ENCODE measurements at places on chromosomes 1 and 21. TPM values are rescaled to one million over a fixed set of nuclear protein-coding genes. Genes with fewer than 3 reads are reported as not detected.

The DCDC2B gene
- polyA plus RNA-seq, result 0.82 TPM

The PTPN22 gene
- 0.29 TPM for polyA plus RNA-seq

The CD55 gene
- polyA plus RNA-seq, result 14.3 TPM

The FCER1A gene
- polyA plus RNA-seq, result 0.33 TPM

The TACSTD2 gene
- 0.47 TPM for polyA plus RNA-seq

GRCh38 chr1:167601442-167602383, 28.3 kb upstream of the RCSD1 start:
- H3K4me1 ChIP-seq, result peaks cover 8% of the 10 kb centered on the region
- peak overlapping the region; percentile 30 for H3K27ac ChIP-seq
- no peaks in the 10 kb centered on the region for H3K27me3 ChIP-seq
- no peak overlapping the region for H3K4me3 ChIP-seq
- no peak for DNase-seq
- H3K36me3 ChIP-seq, result no peaks in the 10 kb centered on the region

DNA sequence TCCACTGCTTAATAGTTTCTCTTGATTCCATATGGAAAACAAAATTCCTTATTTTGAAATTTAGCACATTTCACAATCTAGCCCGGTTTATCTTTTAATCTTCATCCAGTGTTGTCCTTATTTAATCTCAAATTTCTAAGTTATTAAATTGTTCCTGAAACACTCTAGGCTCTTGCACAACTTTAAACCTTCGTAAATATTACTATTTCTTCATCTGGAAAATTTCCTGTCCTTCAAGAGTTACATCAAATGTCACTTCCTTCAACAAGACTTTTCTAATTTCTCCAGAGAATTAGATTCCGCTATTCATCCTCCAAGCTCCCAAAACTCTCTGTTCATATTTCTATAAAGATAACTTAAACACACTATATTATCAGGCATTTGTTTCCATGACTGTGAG, 6.5 kb downstream of the FMO5 start:
- no peak for DNase-seq
- no peaks in the 10 kb centered on the region for H3K27me3 ChIP-seq
- H3K4me1 ChIP-seq, result no peaks in the 10 kb centered on the region
- no peaks in the 10 kb centered on the region for H3K36me3 ChIP-seq
- no peak overlapping the region for H3K27ac ChIP-seq
- no peak overlapping the region for H3K4me3 ChIP-seq

DNA sequence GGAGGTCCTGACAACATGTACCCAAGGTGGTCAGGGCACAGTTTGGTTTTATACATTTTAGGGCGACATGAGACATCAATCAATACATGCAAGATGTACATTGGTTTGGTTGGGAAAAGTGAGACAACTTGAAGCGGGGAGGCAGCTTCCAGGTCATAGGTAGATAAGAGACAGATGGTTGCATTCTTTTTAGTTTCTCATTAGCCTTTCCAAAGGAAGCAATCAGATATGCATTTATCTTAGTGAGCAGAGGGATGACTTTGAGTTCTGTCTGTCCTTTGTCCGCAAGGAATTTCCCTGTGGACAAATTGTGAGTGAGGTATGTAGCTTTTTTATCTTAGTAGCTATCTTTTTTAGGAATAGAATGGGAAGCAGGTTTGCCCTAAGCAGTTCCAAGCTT, 10.5 kb upstream of the RBM15 start:
- no peaks in the 10 kb centered on the region for H3K36me3 ChIP-seq
- DNase-seq, result no peak
- no peak overlapping the region for H3K27ac ChIP-seq
- H3K27me3 ChIP-seq, result no peaks in the 10 kb centered on the region
- no peak overlapping the region for H3K4me3 ChIP-seq
- no peaks in the 10 kb centered on the region for H3K4me1 ChIP-seq

- no peaks in the 10 kb centered on the region for H3K27me3 ChIP-seq
- H3K4me3 ChIP-seq, result no peak overlapping the region
- no peak overlapping the region for H3K27ac ChIP-seq
Measured at GRCh38 chr1:94698759-94699502, 121.2 kb upstream of the SLC44A3 start.

DNA sequence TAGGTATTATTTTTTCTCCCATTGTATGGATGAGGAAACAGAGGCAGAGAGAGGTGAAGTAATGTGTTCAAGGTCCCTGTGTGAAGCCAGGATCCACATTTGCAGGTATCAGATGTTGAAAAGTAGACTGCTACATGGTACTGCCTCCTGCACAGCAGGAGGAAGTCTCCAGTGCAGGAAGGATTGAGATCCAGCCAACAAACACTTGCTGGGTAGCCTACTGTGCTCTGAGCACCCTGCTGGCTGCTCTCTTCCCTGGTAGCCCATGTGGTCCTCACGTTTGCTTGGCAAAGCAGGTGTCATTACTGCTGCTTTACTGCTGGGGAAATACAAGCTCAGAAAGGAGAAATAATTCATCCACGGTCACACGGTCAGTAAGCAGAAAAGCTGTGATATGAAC, 21.3 kb upstream of the GRIK3 start:
- H3K4me1 ChIP-seq, result peaks cover 21% of the 10 kb centered on the region
- DNase-seq, result no peak
- H3K27ac ChIP-seq, result no peak overlapping the region

- H3K4me3 ChIP-seq, result no peak overlapping the region
- H3K27me3 ChIP-seq, result no peaks in the 10 kb centered on the region
- no peaks in the 10 kb centered on the region for H3K36me3 ChIP-seq
- no peak for DNase-seq
Measured at GRCh38 chr1:230072296-230072695, 5.3 kb downstream of the GALNT2 start.

GRCh38 chr1:87864676-87865075, 536.0 kb downstream of the LMO4 start:
- no peaks in the 10 kb centered on the region for H3K36me3 ChIP-seq
- H3K4me1 ChIP-seq, result no peaks in the 10 kb centered on the region
- DNase-seq, result no peak
- H3K27me3 ChIP-seq, result no peaks in the 10 kb centered on the region

GRCh38 chr21:29175408-29176134, 45.1 kb downstream of the MAP3K7CL start:
- no peak for DNase-seq
- no peak overlapping the region for H3K4me3 ChIP-seq
- H3K36me3 ChIP-seq, result no peaks in the 10 kb centered on the region
- H3K27me3 ChIP-seq, result no peaks in the 10 kb centered on the region

- DNase-seq, result no peak
- no peaks in the 10 kb centered on the region for H3K36me3 ChIP-seq
- H3K4me1 ChIP-seq, result no peaks in the 10 kb centered on the region
- H3K4me3 ChIP-seq, result no peak overlapping the region
Measured at GRCh38 chr1:75074831-75075395, 59.3 kb upstream of the LHX8 start.

- no peaks in the 10 kb centered on the region for H3K27me3 ChIP-seq
- peaks cover 29% of the 10 kb centered on the region for H3K4me1 ChIP-seq
- peak; percentile 83 for DNase-seq
- no peaks in the 10 kb centered on the region for H3K36me3 ChIP-seq
- peak overlapping the region; percentile 63 for H3K27ac ChIP-seq
- no peak overlapping the region for H3K4me3 ChIP-seq
Measured at GRCh38 chr1:234737967-234738314, 128.0 kb upstream of the IRF2BP2 start.

DNA sequence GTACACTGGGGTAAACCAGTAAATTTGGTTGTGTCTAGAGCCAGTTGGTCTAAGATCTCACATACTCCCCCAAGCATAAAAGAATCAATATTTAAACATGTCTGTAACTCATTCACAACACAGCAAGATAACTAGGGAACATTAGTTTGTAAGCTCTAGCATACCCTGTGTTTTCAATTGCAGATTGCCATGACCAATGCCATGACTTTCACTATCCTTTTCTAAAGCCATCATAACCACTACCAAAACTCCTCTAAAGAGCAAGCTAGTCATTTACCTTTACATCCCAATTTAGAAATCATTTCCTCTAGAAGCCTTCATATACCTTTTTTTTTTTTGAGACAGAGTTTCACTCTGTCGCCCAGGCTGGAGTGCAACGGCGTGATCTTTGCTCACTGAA, 56.5 kb upstream of the PLA2G4A start:
- no peak overlapping the region for H3K27ac ChIP-seq
- H3K27me3 ChIP-seq, result no peaks in the 10 kb centered on the region
- DNase-seq, result no peak

DNA sequence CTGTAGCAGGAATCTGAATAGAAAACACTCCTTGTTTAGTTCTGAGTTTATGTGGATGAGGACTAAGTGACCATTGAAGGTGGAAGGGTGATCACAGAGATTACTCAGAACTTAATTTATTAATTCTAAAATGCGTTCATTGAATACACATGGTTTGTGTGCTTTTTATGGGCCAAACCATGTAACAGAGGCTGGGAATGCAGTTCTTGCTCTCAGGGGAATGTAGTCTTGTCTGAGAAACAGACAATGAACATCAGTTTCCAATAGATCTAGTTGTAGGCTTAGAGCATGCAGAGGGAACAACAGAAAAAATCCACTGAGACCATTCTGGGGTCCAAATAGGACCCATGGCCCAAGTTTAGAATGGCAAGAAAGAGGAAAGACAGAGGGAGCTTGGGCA, 46.1 kb downstream of the ITSN1 start:
- peaks cover 4% of the 10 kb centered on the region for H3K4me1 ChIP-seq
- H3K4me3 ChIP-seq, result no peak overlapping the region
- H3K27me3 ChIP-seq, result no peaks in the 10 kb centered on the region
- DNase-seq, result no peak
- H3K27ac ChIP-seq, result peak overlapping the region; percentile 12
